CD4-positive, alpha-beta T cell treated with Interleukin-1 beta for 1 hour (primary cell): ENCODE measurements at places on chromosomes 13 and 19.

- DNase-seq = peak; percentile 29
Measured at GRCh38 chr13:60448907-60449510, 52.0 kb downstream of the TDRD3 start.

DNA sequence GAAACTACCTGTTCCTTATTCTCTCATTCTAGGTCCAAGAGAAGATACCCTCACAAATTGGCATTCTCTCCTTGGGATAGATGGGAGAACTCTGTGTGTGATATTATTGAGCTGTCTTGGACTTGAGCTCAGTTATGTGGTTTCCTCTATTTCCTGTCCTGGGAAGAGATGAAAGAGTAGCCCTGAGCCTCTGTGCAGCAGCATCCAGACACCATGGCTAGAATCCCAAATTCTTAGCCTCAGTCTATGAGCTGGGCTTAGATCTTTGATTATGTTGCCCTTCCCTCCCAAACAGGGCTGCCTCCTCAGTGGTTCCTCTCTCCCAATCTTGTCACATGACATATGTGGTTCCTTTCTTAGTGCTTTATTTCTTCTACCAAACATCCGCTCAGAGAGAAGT, 290.7 kb downstream of the SPRY2 start:
- no peak for DNase-seq

GRCh38 chr13:104106705-104107393, 1040.6 kb upstream of the SLC10A2 start:
- DNase-seq = no peak

- DNase-seq = peak; percentile 29
Measured at GRCh38 chr19:41997121-41997850, 3.3 kb upstream of the ATP1A3 start.

DNA sequence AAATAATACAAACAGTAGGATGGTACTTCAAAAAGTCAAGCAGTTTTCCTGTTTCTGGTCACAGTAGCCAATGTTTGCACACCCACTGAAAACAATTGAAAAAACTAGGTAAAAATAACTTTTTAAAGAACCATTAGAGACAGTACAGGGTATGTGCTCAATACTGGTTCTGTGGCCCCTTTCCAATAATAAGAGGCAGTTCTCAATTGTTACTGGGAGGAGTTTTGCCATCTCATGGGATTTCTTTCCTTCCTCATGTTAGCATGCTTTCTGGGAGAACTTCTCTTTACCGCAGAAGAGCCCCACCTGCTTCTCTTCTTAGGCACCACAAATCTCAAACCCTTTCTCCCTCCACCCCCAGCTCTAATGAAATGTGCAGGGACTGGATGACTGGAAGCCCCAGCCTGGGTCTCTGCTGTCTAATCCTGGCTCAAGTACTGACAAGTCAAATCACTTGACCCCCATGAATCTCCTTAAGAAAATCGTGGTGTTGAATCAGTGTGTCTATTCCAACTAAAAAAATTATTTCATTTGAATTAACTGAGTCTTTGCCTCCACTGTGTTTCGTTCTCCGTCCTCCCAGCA, 14.6 kb downstream of the METTL21C start:
- DNase-seq = no peak

DNA sequence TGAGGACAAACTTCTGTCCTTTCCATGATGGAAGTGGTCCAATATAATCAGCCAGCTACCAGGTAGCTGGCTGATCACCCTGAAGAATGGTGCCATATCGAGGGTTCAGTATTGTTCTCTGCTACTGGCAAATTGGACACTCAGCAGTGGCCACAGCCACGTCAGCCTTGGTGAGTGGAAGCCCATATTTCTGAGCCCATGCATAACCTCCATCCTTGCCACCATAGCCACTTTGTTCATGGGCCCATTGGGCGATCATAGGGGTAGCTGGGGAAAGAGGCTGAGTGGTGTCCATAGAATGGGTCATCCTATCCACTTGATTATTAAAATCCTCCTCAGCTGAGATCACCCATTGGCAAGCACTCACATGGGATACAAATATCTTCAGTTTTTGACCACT, 565.8 kb downstream of the IRS2 start:
- no peak for DNase-seq

- DNase-seq = no peak
Measured at GRCh38 chr13:52405369-52405766, 604 bp downstream of the THSD1 start.

GRCh38 chr13:77349365-77349764, 22.5 kb upstream of the MYCBP2 start:
- DNase-seq = no peak

- DNase-seq = no peak
Measured at GRCh38 chr13:108993346-108993745, 363.9 kb downstream of the MYO16 start.

DNA sequence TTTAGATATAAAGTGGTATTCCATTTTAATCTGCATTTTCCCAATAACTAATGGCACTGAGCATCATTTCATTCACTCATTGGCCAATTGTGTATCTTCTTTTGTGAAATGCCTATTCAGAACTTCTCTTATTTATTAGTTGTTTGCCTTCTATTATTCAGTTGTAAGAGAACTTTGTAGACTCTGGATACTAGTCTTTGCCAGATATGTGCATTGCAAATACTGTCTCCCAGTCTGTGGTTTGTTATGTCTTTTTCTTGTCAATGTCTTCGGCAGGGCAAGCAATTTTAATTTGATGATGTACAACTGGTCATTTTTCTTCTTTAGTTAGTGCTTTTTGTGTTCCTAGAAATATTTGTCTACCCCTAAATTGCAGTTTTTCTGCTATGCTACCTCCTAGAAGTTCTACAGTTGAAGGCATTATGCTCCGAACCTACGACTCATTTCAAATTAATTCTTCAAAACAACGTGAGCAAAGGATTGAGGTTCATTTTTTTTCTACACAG, 115.9 kb downstream of the TSHZ3 start:
- DNase-seq = no peak

DNA sequence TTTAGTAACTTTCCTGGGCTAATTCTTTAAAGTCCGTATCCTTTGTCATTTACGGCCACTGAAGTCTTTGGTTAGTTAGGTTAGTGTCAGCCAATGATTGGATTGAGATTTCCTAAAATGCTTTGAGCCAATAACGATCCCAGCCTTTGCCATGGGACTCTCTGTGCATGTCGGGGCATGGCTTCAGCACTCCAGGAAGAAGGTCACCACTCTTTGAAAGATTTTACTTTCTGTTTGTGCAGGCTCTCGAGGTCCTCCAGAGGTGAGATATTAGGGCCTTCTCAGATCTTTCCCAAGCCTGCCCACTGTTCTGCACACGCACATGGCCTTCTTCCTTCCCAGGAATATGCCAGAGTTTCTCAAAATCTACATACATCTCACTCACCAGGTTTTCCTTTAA, 153.7 kb upstream of the ARGLU1 start:
- no peak for DNase-seq

DNA sequence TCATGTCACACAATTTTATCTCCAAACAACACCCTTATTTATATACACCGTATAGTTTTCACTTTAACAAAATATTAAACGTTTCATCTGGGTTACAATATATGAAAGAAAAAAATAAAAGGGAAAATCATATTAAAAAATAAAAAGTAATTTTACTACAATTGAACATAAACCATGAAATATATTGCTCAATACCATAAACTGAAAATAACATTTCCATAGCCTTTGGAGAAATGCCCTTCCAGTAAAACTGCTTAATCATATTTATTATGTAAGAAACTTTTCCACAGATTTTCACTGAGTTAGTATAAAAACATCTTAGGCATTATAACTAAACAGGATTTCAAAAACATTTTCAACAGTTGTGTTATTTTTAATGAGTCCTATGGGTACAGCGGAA, 1.5 kb upstream of the ZNF347 start:
- DNase-seq = no peak

- DNase-seq = no peak
Measured at GRCh38 chr13:79781829-79782540, 301.0 kb downstream of the NDFIP2 start.

- DNase-seq = peak; percentile 80
Measured at GRCh38 chr19:14370169-14370939, 10.9 kb upstream of the ADGRE5 start.

DNA sequence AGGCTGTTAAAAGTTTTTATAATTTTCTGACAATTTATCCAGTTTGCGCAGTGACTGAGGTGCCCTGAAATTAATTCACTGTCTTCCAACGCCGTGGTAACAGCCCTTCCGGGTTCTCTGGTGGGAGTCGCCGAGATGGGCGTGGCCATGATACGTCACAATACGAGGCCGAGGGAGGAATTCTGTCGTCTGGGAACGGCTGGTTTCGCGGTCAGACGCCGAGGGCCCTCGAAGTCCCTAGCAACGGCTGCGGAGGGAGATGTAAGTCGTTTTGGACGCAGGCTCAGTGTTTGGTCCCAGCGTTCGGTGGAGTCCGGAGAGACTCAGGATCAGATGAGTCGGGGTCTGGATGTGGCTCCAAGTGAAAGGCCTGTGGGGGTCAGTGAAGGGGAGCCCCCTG, 21.7 kb downstream of the ZNF613 start:
- no peak for DNase-seq

GRCh38 chr13:111385183-111385857, 64.9 kb downstream of the TEX29 start:
- DNase-seq = no peak

DNA sequence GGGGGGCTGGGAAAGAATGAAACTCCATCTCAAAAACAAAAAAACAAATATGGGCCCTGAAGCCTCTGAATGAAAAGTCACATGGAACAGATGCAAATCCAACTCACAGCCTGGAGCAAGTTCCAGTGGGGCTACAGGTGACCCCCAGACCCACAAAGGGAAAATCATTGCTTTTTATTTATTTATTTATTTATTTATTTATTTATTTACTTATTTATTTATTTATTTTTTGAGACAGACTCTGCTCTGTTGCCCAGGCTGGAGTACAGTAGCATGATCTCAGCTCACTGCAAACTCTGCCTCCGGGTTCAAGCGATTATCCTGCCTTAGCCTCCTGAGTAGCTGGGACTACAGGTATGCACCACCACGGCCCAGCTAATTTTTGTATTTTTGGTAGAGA, 13.3 kb upstream of the CCL25 start:
- DNase-seq = no peak

- no peak for DNase-seq
Measured at GRCh38 chr19:41907994-41908615, 20.1 kb downstream of the ERFL start.

GRCh38 chr13:39451301-39451700, 151.7 kb downstream of the LHFPL6 start:
- no peak for DNase-seq

- no peak for DNase-seq
Measured at GRCh38 chr19:28960586-28960985, 252.4 kb downstream of the UQCRFS1 start.

DNA sequence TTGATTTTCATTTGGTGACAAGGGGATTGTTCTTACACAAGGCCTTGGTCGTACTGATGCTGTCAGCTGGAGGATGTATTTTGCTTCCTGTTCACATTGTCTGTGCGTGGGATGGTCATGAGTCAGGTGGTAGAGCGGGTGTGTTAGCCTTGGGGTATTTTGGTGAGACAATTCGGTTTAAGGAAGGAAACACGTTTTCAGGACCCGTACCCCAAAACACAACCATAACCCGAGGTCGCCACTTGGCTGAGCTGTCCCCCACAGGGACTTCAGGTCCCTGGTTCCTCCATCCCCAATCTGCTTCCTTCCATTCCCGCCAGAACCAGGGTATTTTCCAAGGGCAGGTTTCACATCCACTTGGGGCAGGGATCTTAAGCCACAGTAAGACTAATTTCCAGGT, 15.0 kb downstream of the MYO9B start:
- peak; percentile 15 for DNase-seq

DNA sequence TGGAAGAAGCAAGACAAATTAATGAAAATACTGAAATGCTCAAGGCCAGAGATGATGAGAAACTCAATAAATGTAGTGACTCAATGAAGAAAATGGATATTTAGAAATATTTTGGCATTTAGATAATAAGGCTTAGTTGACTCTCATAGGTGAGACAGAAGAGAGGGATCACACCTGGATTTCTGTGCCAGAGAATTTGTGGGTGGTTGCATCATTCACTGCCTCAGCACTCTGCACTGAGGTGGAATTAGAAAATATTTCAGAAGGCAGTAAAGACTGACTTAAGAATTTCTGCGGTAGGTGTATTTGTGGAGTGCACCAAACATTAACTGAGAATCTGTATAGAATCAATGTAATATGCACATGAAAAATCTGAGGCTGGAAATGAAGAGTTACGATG, 848.3 kb upstream of the PCDH9 start:
- no peak for DNase-seq

GRCh38 chr13:102536695-102537485, 59.9 kb upstream of the TPP2 start:
- DNase-seq = no peak

DNA sequence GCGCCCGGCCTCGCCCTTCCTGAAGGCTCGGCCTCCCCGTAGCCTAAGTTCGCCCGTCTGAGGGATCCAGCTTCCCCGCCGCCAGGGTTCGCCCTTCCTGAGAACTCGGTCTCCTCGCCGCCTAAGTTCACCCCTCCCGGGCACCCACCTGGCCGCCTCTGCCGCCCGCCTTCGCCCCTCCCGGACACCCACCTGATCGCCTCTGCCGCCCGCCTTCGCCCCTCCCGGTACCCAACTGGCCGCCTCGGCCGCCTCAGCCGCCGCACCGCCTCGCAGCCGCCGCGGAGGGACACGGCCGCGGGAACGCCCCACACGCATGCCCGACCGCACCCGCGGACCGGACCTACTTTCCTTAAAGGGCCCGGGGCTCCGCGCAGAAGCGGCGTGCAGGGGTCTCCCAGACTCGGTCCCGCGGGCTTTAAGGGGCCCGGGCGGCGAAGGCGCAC, at the start of gene MOB3A:
TSS of gene MOB3A (minus strand) at position 293 of the 446 bp plus-strand sequence. CDS start 17,766 bp downstream, outside the sequence.
- DNase-seq = peak; percentile 90

DNA sequence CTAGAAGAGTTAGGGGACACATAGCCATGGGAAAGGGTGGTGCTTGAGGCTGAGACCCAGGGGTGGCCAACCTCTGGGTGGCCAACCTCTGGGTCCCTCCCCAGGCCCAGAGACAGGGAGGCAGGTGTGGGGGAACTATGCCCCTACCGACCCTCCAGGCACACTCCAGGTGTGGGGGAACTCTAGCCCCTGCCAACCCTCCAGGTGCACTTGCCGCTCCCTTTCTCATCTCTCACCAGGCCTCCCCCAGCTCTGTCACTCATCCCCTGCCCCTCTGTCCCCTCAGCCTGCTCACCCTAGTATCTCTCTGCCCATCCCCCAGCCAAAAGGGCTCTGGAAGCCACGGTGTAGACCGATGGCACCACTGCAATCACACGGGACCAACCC, 10.6 kb upstream of the VSTM2B start:
- DNase-seq = no peak
